ENCODE measurements at places on chromosomes 5 and 9.

- no peak for DNase-seq
These were observed 37.3 kb downstream of the STK10 start for GRCh38 chr5:172150514-172151425.

DNA sequence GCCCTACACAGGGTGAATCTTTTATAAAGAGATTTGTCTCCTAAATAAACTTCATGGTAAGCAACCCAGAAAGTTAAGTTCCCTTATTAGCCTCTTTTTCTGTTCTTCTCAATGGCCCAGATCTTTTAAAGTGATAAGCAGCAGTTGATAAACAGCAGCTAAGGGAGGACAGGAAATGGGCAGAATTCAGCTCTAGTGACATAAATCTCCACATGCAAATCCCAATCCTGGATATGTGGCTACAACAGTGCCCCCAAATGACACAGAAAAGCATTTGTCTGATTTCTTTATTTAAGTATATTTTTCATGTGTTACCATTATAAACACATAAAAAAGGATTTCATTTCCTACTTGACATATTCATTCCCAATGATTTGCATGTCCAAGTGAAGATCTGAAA is 199.0 kb downstream of the DTWD2 start:
- DNase-seq, result no peak

- no peak for DNase-seq
These were observed 27.4 kb downstream of the PCDH1 start for GRCh38 chr5:141850786-141851185.

DNA sequence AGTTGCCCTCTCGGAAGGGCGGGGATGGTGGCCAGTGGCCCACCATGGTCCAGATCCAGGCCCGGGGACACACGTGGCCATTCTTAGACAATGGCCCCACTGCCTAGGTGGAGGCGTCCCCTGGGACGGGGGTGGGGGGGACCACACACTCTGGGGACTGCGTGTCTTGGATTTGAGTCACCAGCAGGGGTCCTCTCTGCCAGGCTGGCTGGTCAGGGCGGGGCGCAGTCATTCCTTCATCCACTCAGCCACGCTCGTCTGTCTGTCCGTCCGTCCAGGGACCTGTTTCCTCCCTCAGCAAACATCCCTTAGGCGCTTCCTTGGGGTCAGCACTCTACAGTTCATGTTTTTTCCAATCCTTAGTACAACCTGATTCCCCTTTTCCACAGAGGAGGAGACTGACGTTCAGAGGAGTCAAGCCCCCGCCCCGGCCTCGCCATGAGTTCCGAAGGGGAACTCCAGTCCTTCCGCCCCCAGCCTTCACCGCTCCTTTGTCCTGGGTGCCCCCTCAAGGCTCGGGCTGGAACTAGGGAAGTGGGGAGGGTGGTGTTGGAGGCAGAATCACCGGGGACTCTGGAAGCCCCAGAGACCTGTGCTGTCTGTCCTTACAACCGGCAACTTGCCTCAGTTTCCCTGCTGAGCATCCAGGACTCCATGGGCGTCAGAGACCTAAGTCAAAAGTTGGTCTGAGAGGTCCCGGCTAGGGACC is 276.6 kb upstream of the MVB12B start:
- no peak for DNase-seq

DNA sequence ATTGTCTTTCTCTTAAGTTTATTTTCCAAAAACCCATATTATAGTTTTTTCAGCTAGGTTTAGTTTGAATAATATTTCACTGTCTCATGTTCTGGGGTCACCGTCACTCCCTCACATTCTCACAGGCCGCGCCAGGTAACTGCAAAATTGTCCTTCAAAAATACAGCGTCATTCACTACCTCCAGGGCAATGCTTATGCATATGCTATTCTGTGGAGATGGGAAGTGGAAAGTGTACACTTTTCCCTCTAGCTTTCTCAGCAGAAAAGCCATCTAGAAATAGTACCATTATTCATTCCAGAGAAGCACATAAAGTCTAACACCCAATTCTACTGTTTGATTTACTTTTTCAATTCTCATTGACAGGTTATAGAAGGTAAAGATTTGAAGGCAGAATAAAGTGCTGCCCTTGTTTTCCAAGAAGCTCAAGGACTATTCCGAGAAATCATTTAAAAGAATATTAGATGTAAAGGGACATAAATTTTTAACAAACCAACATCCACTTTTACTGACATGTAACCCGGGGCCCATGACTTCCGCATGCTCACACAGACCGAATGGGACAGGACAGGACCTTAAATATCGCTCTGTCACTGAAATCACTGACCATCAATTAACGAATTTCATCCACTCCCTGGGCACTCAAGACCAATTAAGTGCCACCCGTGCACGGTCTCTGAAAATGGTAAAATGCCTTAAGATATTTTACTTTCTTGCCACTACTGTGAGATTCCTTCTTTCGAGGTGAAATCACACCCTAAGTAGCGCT is 720 bp downstream of the NUDT12 start:
- no peak for DNase-seq

DNA sequence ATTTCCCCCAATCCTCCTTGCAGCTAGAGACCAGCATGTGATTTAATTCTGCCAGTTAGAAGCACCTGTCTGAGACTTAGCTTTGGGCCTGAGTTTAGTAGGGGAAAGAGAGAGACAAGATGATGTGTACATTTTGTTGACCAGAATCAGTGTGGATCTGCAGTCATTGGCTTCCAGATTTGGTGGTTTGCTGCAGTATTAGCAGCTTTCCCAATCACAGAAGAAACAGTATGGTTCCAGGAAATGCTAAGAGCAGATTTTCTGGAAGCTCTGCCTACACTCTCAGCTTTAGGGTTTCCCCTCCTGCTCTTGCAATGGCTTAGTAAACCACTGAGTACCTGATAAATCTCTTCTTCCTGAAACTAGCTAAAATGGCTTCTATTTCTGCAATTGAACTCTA is 48.8 kb upstream of the FREM1 start:
- DNase-seq, result no peak

DNA sequence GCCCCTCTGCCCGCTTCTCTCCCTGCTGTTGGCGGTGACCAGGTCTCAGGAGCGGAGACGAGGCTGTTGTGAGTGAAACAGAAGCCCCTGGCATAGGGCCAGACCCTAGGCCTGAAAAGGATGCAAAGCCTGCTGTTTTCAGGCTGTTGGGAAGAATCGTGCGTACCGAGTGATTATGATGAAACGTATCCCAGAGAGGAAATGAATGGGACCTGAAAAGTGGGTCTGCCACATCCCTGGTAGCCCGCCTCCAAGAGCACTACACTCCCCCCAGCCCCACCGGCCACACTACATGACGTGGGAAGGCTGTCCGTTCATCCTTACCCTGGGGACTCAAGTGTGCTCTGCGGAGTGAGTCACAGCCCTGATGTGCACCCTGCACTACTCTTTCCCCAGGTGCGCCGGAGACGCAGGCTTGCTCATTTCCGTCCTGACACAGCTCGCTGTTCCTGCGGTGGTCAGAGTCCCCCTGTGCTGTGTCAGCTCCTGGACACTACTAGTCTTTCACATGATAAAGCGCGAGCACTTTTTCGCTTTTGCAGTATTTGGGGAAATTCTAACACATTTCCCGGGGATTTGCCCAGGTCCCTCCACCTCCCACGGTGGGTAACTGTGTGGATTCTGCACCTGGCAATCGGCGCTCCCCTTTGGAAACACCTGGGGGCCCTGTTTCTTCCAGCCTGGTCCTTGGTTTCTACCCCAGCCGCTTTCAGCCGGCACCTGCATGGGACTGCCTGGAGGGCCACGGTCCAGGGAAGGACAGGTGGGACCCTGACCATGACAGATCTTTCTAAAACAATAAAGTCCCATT is 91.5 kb downstream of the ANKRD33B start:
- no peak for DNase-seq

GRCh38 chr5:8870959-8871355 is 674.9 kb downstream of the SEMA5A start:
- DNase-seq, result no peak

DNA sequence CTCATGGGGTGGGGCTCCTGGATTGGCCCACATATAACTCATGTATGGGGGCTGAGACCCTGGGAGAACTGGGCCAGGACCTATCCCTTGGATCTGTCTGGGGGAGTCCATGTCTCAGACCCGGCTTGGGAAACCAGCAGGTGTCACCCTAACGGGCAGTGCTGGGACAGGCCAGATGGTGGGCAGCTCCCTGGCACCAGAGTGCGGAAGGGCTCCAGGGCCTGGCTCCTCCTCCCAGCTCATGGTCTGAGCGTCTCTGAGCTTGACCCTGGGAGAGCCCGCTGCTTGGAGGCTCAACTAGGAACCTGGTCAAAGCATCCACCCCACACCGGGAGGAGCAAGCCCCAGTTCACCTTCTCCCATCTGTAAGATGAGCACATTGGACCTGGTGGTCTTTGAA is 15.5 kb upstream of the NCS1 start:
- no peak for DNase-seq

- no peak for DNase-seq
These were observed 258.0 kb downstream of the EBF1 start for GRCh38 chr5:158841481-158842276.

GRCh38 chr9:88215196-88216125 is 77.2 kb upstream of the SPATA31C2 start:
- no peak for DNase-seq

DNA sequence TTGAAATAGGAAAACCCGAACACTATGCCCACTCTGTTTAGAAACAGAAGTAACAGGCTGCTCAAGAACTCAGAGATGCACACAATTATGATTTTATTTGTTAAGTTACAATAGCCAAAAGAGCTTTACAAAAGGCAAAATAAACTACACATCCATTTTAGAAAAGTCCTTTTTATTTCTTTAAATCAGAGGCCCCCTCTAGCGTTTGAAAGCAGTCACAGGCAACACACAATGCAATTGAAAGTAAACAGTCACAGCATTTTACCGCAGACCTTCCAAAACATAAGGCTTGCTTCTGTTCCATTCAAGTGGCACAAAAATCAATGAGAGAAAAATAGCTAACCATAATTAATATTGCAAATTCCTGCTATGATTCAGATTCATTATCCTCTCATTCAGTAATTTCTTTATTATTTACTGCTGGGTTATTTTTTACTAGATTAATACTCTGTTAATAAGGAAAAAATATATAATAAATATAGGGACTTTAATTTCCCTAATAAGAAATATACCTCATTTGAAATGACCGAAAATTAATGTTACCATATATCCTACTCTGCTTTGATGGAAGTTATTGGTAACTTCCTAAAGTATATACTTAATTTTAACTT is 78.3 kb downstream of the CEP120 start:
- no peak for DNase-seq

DNA sequence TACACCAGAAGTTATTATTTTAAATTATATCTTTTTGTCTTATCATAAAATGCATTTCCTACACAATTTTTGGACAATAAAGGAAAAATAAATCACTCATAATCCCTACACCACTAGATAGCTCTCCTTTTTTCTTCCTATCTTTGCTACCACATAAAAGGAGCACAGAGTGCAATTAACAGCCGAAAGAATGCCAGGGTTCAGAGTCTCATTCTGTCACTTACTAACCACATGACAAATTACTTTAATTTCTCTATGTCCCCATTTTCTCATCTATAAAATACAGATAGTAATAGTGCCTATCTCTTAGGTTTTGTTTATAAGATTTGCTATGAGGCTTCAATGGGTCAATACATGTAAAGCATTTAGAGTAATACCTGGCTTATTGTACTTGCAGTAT is 158.7 kb upstream of the GRIN3A start:
- DNase-seq, result no peak

DNA sequence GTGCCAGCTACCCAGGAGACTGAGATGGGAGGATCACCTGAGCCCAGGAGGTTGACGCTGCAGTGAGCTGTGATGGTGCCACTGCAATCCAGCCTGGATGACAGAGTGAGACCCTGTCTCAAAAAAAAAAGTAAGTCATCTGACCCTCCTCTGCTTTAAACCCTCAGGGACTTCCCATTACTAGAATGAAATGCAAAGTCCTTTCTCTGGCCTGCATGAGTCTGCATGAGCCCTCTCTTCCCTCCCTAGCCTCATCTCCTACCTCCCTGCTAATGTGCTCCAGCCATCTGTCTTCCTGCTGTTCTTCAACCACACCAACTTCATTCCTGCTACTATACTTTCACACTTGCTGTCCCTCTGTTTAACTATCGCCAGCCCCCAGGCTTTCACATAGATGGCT is 15.3 kb downstream of the IL5 start:
- DNase-seq, result no peak

GRCh38 chr5:140253985-140254384 is 48.9 kb downstream of the PFDN1 start:
- no peak for DNase-seq

DNA sequence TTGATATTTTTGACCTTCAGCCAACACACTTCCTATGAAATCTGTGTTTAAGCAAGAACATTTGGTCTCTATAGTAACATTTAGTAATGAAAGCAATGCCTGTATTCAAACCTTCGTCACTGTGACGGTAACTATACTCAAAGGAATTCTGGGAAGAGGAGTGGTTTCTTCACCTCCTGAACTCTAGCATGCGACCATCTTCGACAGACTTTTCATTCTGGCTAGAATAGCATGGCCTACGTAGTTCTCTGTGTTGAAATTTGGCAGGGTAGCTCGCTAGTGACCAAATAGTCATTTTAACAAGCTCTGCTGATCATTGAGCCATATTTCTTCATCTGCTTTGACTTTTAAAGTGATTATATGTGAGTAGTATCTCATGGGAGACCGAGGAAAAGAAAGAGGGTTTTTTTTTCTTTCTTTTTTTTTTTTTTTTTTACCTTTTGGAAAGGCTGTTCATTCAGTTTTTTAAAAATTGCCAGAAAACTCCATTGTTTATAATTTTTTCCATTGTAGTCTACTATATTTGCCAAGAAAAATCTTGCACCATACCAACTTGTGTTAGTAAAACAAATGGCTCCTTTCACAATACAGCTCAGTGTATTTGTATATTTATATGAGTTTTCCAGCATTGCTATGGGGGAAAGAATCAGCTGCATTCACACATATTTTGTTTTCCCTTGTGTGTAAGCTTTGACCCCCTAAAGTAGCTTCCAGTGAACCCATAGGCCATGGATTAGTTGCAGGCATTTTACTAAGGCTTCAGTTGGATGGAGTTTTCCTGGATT is 166.8 kb downstream of the NNT start:
- DNase-seq, result no peak

GRCh38 chr9:12230708-12231107 is 462.5 kb upstream of the TYRP1 start:
- DNase-seq, result no peak

GRCh38 chr5:126920291-126920690 is 110.1 kb downstream of the MARCHF3 start:
- DNase-seq, result no peak

GRCh38 chr9:107637421-107638420 is 148.2 kb upstream of the KLF4 start:
- no peak for DNase-seq
